Ascending aorta (tissue), 2 donors: ENCODE measurements at places on chromosomes 2 and 18.

- DNase-seq = no peak
Measured at GRCh38 chr2:158041400-158041799, 60.3 kb upstream of the UPP2 start.

- DNase-seq = no peak
Measured at GRCh38 chr2:214747992-214748391, 61.5 kb downstream of the BARD1 start.

GRCh38 chr18:56282234-56283104 is 355.9 kb downstream of the TXNL1 start:
- no peak for DNase-seq

DNA sequence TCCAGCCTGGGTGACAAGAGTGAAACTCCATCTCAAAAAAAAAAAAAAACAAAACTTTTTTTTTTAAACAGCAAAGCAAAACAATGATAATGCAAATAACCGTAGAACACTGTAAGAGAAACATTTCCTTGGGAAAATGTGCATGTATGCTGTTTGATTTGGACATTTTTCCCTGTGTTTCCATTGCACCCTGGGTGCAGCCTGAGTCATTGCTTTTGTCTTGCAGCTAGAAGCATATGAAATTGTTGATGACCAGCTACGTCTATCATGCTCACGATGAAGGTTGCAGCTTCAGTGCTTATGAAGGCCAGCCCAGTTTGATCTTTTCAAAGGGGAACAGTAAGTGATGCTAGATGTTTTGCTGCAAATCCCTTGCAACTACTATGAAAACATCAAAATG is 41.5 kb downstream of the MOGAT1 start:
- no peak for DNase-seq

DNA sequence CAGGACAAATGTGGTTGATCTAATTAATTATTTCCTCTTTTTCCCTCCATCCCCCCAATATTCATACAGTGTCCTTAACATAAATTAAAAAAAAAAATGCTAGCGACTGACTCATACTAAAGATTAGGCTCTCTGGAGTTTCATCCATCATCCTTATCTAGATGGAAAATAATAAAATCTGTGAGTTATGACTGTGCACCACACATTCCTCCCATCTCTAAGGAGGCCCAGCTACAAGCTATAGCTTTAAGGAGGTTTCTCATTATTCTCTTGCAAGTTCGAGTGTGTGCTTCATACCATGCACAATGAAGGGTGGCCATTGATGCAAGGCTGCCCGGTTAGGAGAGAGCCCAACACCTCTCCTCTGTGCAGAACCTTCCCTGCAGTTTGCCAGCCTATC is 77.3 kb downstream of the XDH start:
- no peak for DNase-seq
